HTR-8/SVneo (cell line): ENCODE measurements at places on chromosomes 3 and 15.

DNA sequence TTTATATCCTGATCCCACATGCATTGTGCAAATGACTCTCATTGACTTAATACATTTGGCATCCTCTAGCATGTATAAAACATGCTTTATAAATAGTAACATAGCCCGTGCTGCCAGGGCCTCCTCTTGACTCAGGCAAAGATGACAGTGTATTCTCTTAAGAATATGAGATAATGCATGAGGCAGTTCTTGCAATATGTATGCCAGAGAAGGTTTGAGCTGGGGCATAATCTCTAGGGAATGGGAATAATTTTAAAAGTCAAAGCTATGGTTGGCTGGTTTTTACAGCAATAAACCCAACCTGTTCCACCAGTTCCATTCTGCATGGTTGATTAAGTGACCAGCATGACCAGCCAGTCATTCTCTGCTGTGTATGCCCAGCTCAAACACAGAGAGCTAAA, 179.0 kb upstream of the PFN2 start:
- no peak for DNase-seq

DNA sequence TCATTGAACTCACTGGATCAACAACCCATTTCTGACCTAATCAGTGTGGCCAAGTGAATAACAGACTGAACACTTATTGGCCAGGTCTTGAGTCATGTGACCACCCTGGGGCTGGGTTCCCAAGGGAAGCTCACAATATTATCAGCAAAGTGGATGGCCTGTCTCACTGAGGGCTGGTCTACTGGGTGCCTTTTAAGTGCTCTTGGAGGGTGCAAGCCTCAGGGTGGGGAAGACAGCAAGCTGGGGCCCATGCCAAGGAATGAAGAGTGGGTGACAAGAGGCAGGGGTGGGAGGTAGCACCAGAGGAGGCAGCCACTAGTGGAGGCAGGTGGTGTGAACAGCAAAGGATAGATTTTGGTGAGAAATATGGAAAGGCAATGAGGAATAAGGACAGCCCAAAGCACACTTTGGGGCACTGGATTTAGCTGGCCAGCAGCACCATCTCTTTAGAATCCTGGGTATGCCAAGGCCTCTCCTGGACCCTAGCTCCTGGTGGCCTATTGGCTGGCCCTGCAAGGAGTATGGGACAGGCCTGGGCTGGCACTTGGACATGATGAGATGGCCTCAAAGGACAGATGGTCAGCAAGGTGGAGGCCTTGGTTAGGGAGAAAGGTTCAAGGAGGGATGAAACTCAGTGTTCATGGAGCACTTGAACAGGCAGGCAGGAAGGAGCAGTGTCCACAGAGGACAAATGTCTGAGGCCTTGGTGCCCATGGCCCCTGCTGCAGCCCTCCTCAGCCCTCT, 34.2 kb downstream of the HMCES start:
- no peak for DNase-seq

GRCh38 chr3:19213603-19214220, 65.4 kb downstream of the KCNH8 start:
- DNase-seq, result no peak

GRCh38 chr15:58447271-58448010, 15.7 kb downstream of the LIPC start:
- no peak for DNase-seq

DNA sequence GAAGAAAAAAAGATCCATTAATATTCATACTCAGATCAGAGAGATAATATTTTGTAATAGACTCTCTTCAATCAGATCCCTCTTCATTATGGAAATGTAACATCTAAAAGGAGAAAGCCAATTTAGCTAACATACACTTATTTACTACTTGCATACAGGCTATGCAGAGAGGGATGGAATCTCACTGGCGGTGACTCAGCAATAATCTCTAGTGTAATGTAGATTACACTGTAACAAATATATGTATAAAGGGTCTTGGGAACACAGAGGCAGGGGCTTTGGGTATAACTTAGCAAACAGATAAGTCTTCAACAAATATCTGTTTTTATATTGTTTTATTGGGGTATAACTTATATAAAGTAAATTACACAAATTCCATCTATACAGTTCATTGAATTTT, 69.6 kb downstream of the CGNL1 start:
- no peak for DNase-seq

DNA sequence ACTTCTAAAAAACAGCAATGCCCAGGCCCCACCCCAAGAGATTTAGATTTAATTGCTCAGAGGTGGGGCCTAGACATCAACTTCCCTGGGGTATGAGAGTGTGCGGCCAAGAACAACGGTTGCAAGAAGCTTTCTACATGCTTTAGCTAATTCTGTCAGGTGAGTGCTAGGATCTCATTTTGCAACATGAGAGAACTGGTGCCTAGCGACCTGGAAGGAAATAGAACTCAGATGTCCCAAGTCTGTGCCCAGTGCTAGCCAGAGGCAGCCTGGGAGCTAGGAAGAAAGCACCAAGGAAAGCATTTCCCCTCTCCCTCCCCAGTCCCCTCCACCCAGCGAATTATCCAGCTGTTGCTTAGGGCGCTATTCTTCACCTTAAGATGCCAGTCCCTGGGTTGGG, 22.9 kb upstream of the HRH1 start:
- DNase-seq, result no peak

DNA sequence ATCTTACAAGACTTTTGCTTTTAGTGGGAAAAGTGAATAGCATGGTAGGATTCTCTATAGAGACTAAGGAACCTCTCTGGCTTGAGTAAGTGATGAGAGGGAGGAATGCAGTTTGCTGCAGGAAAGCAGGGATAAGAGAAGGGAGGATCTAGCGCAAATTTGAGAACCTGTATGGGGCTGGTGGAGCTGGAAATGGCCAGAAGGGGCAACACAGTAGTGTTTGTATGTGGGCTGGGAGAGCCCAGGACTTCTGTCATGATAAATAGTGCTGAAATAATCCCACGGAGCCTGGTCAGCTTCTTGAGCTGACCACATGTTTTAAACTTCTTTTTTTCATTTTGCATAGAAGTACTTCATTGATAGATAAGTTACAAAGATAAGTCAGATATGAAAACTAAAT, 11.2 kb upstream of the SHC4 start:
- no peak for DNase-seq

DNA sequence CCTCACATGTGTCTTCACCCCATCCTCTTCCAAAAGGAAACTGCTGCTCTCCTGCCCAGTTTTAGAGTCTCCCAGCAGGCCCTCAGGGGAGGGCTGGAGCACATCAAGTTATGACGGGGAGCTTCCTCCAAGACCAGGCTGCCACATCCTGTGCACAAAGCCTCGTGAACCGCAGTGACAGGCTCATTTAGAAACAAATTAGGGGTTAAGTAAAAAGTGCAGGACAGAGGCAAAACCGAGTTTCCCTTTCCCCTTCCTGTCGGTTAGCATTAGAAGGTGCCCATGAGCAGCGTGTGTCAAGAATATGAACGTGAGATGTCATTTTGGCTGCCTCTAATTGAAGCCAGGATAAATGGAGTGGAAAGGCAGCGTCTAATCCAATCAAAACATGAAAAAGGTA, 199.7 kb downstream of the ARRDC4 start:
- no peak for DNase-seq

- DNase-seq, result no peak
These were observed 118.1 kb downstream of the SLC25A26 start for GRCh38 chr3:66338927-66339326.

DNA sequence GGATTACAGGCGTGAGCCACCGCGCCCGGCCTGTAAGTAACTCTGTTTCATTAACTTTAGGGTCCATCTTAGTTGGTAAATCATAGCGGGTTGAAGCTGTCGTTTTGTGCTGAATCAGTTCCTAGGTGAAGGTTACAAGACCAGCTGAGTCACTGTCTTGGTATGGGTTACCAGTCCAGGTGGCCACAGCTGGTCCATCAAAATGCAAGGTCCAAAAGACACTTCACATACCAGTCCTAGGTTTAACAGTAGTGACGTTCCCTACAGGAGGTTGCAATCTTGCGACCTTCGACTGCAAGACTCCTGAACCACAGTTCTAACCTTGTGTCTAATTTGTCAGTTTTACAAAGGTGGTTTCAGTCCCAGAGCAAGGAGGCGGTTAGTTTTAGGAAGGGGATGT, 160.1 kb upstream of the ATP10A start:
- DNase-seq, result no peak

DNA sequence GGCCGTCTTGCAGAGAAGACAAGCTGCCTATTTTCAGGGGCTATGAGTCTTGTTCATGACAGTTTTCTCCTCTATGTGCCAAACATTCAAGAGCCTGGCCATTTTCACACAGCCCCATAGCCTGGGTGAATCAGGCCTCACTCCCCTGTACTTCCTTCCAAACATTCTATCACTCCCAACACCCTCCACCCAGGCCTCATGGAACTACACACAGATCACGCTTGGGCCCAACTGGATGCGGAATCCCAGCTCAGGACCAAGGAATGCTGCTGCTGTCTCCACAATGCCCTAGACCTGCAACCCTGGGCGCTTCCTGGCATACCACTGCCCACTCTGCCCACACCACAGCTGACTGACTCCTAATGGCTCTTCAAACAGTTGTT, 39.4 kb upstream of the PCSK6 start:
- no peak for DNase-seq
